CD8-positive, alpha-beta memory T cell (primary cell): ENCODE measurements at places on chromosomes 3 and 15.

GRCh38 chr3:111948786-111949185, 30.0 kb upstream of the ABHD10 start:
- no peak for DNase-seq

- no peak for DNase-seq
Observed at GRCh38 chr3:123818324-123818920, 65.7 kb downstream of the MYLK start.

- DNase-seq = no peak
Observed at GRCh38 chr15:38691965-38692788, 127.6 kb upstream of the RASGRP1 start.

GRCh38 chr3:178329936-178330335, 206.3 kb upstream of the KCNMB2 start:
- DNase-seq = no peak

DNA sequence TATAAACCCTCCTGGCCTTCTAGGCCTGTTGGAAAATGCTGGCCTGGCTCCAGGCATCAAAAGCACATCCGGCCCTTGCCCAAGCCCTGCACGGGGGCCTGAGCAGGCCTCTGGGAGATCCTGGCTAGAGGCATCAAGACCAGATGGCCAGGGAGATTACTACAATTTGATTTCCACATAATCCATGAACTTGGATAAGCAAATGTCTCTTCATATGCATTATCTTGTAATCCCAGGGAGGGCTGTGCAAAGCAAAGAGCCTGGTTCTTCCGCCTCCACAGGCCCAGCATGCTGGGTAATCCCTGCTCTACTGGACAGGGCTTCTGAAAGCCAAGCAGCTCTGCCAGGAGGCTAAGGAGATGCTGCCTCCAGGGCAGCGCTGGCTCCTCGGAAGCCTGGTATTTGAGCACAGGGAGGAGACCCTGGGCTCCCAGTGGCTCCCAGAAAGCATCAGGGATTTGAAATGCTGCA, 18.2 kb downstream of the MRPL46 start:
- no peak for DNase-seq

- DNase-seq = peak; percentile 36
Observed at GRCh38 chr3:13879946-13880810, at the start of gene WNT7A. Gene WNT7A (minus strand): TSS chr3:13880071. CDS start chr3:13879816, 255 bp downstream.

- DNase-seq = no peak
Observed at GRCh38 chr3:137693791-137694190, 70.3 kb upstream of the SOX14 start.

- no peak for DNase-seq
Observed at GRCh38 chr3:164524201-164524600, 554.1 kb downstream of the SI start.

DNA sequence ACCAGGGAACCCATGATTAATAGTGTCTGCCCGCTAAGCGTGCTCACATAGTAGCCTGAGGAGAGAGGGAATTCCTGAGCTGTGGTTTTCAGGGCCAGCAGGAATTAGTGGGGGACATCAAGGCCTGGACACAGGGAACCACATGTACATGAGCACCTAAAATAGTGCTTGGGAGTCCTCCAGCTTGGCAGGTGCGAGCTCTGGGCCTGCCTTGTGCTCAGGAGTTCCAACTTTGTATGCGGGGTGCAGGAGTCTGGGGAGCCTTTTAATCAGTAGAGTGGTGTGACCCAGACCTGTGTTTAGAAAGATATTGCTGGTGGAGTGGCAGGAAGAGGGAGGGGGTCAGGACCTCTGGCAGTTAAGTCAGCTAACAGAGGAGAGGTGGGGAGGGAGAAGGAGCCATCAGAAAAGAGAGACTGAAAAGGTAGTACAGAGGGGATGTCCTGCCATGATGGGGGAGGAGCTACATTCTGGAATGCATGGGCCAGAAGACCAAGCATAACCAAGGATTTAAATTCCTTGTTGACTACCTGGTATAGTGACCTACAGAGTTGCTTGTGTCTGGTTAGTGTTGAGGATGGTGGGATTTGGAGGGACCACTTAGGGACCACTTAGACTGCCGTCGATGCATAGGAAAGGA, 1.9 kb downstream of the DAG1 start:
- no peak for DNase-seq

GRCh38 chr3:30500666-30501399, 105.6 kb upstream of the TGFBR2 start:
- no peak for DNase-seq

GRCh38 chr3:117610156-117610555, 900.6 kb downstream of the TUSC7 start:
- no peak for DNase-seq

- DNase-seq = no peak
Observed at GRCh38 chr15:39142500-39142899, 438.4 kb upstream of the THBS1 start.

GRCh38 chr15:47333734-47334133, 383.6 kb upstream of the SEMA6D start:
- DNase-seq = no peak
